ENCODE measurements at places on chromosomes 12 and 14.

DNA sequence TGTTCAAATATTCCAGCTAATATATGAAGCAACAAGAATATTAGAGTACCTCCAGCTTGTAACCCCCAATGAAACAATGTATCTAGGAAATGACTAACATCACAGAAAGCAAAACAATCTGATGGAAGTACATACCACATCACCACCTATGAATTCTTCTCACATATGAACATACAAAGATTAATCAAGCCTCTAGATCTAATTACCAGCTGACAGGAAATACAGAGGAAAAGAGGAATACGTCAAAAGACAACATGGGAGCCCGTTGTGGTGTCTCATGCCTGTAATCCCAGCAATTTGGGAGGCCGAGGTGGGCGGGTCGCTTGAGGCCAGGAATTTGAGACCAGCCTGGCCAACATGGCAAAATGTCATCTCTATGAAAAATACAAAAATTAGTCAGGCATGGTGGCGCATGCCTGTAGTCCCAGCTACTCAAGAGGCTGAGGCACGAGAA, 7.5 kb downstream of the NEDD8 start:
- DNase-seq: no peak

DNA sequence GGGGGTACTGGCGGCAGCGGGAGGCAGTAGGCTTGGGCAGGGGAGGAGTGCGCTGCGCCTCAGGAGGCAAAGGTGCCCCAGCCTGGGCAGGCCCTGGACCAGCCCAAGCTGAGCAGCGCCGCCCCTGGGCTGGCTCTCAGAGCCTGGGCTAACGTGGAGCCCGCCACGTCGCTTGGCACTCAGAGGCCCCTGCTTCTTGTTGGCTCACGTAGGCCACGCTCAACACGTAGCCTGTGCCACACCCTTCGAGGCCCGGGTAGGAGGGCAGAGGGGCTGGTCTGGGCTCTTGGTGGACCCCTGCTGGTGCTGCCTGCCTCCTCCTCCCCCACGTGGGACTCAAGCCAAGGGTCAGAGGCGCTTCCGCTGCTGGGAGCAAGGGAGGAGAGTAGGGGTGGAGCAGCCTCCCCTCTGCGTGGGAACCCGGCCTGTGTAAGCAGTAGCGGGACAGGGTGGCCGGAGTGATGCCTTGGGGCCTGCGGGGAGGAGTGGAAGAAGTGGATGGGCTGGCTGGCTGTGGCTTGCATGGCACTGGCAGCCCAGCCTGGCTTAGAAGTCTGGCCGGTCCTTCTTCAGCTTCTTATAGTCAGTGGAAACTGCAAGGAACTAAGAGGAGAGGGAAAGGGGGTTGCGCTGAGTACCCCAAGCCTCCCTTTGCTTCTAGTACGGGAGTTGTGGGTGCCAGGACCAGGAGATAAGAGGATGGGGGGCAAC, 5.7 kb downstream of the SHMT2 start:
- DNase-seq: no peak

GRCh38 chr12:74499192-74499591, 38.4 kb upstream of the ATXN7L3B start:
- DNase-seq: no peak

DNA sequence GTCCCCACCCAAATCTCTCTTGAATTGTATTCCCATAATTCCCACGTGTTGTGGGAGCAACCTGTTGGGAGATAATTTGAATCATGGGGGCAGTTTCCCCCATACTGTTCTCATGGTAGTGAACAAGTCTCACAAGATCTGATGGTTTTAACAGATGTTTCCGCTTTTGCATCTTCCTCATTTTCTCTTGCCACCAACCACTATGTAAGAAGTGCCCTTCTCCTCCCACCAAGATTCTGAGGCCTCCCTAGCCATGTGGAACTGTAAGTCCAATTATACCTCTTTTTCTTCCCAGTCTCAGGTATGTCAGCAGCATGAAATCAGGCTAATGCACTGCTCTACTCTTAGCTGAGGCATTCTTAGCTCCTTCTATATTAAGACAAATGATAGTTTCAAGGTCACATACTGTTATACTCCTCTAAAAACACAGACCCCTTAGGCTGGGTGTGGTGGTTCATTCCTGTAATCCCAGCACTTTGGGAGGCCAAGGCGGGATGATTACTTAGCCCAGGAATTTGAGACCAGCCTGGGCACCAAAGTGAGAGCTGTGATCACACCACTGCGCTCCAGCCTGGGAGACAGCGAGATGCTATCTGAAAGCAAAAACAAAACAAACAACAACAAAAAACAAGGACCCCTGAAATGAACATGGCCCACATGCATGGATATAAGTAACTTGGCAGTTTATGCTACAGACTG, 3.6 kb downstream of the SCAF11 start:
- no peak for DNase-seq

GRCh38 chr12:101567918-101568317, 26.9 kb upstream of the MYBPC1 start:
- DNase-seq: no peak

- DNase-seq: no peak
Observed at GRCh38 chr14:52458721-52459085, 93.6 kb downstream of the TXNDC16 start.

GRCh38 chr14:86035882-86036281, 505.9 kb downstream of the FLRT2 start:
- peak; percentile 31 for DNase-seq

GRCh38 chr12:53200458-53201176, 6.4 kb downstream of the ITGB7 start:
- DNase-seq: no peak

DNA sequence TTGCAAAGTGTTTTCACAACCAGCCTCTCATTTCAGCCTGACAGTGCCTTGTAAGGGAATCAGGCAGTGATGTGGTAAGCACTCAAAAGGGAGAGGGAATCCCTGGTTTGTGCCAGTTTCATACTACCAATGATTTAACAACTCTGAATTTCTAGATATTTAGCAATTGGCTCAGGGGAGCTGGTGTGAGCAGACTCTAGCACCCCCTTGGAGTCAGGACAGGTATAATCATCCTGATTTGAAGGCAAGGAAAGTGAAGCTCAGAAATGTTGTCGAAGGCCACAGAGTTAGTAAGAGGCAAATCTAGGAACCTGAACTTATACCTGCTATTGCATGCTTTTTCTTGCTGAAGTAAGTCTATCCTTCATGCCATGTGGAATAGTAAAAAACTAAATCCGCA, 63.1 kb upstream of the DACT1 start:
- DNase-seq: no peak

DNA sequence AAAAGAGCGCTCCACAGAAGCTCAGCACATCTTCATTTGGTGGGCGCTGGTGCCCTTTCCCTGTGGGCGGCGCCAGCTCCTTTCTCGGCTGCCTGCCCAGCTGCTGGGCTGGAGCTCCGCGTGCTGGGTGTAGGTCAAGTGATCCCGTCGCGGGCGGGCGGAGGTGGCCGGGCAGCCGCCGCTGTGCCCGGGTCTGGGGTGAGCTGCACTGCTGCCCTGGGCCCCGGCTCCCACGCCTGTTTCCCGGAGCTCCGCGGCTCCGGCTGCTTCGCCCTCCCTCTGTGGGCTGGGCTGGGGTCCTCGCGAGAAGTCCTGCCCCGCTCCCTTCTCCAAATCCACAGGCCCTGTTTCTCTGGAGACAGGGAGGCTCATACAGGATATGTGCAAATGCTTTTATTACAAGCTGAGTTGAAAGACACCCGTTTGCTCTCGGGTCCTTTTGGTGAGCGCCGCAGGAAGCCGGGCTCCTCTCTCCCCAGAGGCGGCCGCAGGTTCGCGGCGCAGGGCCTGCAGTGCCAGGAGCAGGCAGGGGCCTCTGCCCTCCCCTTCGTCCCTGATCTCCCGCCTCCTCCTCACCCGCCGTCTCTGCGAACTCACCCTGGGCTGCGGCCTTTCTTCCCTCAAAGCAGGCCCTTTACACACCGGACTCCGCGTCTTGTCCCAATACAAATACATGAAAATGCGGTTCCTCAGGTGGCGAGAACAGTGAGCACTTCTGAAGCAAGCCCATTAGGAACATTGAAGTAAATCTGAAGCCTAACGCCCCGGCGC, 67.8 kb upstream of the CAPRIN2 start:
- DNase-seq: no peak

- DNase-seq: no peak
Observed at GRCh38 chr12:18864900-18865561, 127.1 kb downstream of the CAPZA3 start.

DNA sequence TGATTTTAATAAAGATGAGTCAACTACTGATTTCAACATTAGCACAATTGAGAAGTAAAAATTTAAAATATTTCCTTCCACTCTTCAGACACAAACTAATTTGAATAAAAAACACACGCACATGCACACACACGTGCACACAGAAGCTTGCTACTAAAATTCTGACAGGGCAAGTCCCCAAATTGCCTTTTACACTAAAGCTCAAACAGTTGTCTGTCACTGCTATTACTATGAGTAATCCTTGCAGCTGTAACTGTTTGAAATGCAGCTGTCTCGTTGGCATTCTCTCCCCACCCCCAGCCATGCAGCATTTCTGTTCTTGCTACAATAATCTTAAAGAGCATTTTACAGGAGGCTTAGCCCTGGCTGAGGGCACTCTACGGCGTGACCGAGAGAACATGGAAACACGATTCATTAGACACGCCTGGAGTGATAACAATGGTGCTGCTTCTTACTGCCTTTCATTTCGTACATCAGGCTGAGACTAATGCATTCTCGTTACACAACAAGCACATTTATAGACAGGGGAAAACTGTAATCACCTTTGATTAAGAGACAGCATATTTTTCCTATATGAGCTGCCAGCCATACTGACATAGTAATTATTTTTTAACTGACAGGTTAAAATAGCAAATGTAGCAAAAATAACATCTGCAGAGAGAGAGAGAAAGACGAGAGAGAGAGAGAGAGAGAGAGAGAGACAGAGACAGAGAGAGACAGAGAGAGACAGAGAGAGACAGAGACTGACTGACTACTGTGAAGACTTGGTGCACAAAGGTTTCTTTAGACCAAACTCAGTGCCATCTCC, 153.8 kb downstream of the MED13L start:
- DNase-seq: peak; percentile 48

- DNase-seq: no peak
Observed at GRCh38 chr14:37592482-37593408, 2.3 kb downstream of the FOXA1 start.

All from HEK293T (cell line).